ENCODE measurements at places on chromosomes 6 and 20.
A peak's percentile ranks its signal among the peaks of the same experiment; 100 is the strongest.

GRCh38 chr6:40520678-40521077, 66.5 kb downstream of the LRFN2 start:
- no peak for DNase-seq

- DNase-seq = no peak
Measured at GRCh38 chr20:48031122-48031521, 245.8 kb upstream of the SULF2 start.

GRCh38 chr6:150680510-150680909, 80.8 kb downstream of the PLEKHG1 start:
- no peak for DNase-seq

GRCh38 chr6:7939184-7939863, 28.7 kb upstream of the TXNDC5 start:
- no peak for DNase-seq

GRCh38 chr6:56802584-56802983, 152.3 kb upstream of the BEND6 start:
- no peak for DNase-seq

- DNase-seq = no peak
Measured at GRCh38 chr6:39213195-39213920, 15.9 kb downstream of the KCNK5 start.

DNA sequence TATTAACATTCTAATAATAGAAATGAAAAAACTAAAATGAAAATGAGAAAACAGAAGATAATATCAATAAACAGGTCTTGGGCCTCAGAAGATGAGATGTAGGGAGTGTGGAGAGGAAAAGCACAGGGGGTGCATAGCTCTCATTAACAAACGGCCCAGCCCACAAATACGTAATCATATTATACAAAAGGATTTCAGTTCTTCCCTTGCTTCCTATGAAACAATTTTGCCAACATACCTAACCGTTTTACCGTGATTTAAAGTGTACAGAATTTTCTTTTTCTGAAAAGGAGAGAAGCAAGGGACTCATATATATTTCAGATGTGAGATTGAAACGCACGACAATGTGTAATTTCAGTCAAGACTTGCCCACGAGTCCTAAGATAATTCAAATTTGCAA, 136.0 kb downstream of the HFE start:
- DNase-seq = no peak

DNA sequence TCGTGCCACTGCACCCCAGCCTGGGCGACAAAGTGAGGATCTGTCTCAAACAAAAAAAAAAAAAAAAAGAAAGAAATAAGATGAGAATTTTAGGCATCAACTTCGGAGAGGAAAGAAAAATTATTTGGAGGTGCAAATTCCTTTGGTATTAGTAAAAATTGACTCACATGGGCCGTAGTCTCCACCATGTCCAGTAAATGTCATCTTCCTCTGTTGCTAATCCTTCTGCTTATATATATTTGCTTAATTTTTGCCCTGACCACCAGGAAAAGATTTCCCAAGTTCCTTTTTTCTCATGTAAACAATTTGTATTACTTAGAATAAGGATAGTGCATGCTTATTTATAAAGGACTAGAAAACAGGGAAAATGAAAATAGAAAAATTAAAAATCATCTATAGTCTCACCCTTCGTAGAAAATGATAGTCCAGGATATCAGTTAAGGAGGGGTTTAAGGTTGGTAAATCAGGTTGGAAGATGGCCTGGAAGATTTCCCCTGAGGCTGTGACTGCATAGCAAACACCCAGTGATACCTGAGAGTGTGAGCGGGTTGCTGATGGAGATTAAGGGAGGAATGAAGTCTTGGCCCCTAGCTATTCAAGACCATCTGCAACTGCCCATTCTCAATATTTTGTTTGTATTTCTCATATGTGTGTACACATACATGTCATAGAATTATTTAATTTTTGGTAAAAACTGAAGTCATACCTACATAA, 240.8 kb downstream of the ZNF217 start:
- DNase-seq = no peak

DNA sequence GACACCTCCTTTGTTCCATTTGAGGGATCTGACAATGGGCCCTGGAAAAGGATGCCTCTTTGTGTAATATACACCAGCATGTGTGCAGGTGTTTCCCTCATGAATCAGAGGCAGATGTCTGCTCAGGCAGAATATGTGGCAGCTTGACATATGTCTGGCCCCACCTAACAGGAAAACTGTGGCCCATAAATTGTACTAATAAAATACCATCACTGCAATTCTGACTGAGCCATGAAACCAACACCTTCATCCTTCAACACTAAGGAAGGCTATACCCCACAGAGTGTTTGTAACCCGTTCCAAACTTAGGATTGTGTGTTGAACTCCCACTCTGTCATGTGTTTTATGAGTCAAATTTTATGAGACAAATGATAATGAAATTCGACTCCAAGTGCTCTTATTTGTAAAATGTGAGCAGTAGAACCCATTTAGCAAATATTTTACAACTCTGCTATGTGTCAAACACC, 22.7 kb downstream of the LAMA4 start:
- DNase-seq = no peak

GRCh38 chr20:19412254-19412653, 199.8 kb downstream of the SLC24A3 start:
- no peak for DNase-seq

GRCh38 chr6:1052262-1052661, 259.6 kb upstream of the FOXQ1 start:
- DNase-seq = no peak

- DNase-seq = no peak
Measured at GRCh38 chr6:166586424-166587156, at the start of gene RAMACL. Gene RAMACL (minus strand): TSS chr6:166586678. CDS start chr6:166586477, 201 bp downstream.

DNA sequence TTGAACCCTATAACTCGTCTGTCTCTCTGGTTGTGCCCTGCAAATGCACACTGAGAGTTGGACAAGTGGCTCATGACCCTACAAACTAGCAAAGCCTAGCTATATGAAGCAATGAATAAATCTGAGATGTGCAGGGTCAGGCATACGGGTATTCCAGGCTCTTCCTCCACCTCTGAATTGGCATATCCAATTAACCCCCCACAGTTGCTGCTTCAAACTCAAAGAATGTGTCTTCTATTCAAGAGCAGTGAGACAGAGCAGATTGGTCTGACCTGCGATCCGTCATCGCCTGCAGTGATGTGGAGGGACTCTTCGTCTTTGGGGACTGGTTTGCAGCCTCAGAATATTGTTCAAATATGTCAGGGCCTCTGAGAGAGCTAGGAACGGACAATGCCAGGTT, 59.8 kb downstream of the LAMP5 start:
- no peak for DNase-seq

GRCh38 chr20:60473211-60473610, 515.0 kb downstream of the CDH26 start:
- DNase-seq = no peak

- DNase-seq = no peak
Measured at GRCh38 chr20:23367770-23368169, 5.8 kb downstream of the GZF1 start.

GRCh38 chr20:63178889-63179686, 36.8 kb downstream of the YTHDF1 start:
- DNase-seq = peak; percentile 60

- no peak for DNase-seq
Measured at GRCh38 chr6:30071081-30071818, 4.3 kb downstream of the PPP1R11 start.

DNA sequence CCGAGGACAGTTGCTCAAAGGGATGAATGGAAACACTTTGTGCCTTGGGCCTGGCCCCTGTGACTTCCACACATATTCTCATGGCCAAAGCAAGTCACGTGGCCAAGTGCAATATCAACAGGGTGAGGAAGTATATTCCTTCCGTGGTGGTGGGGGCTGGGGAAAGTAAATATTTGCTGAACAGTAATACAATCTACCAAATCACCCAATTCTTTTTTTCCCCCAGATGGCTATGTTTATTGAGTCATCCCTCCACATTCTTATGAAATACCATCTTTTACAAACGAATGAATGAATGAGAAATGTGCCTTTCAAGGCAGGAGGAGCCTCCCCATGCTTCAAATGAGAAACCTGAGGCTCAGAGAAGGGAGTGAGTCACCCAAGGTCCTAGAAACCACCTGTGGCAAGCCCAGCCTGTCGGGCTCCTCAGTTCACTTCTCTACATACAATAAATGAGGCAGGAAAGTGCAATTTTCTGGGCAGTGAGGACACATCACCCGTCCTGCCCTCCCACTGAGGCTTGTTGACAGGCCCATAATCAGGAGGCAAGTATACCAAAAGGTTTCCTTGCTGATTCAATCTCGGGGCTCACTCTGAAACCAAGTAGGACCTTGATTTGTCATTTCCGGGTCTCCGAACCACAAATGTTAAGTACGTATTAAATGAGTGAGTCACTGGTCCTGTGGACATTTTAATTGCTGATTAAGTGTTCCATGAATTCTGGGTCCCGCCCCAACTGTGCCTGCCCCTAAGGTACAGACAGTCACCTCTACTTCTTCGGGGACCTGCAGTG, 25.3 kb upstream of the TOP1 start:
- DNase-seq = peak; percentile 38

- no peak for DNase-seq
Measured at GRCh38 chr20:61844621-61845020, 221.1 kb downstream of the TAF4 start.

DNA sequence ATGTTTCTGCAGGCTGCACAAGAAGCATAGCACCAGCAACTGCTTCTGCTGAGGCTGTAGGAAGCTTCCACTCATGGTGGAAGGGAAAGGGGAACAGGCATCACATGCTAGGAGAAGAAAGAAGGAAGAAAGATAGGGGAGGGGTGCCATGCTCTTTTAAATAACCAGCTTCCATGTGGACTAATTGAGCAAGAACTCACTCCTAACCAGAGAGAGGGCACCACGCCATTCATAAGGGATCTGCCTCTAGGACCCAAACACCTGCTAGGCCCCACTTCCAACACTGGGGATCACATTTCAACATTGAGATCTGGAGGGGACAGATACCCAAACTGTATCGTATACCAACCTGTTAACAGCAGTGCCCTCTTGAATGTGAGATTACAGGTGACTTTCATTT, 46.9 kb upstream of the ARMC2 start:
- DNase-seq = no peak

- no peak for DNase-seq
Measured at GRCh38 chr6:88365230-88365629, 199.1 kb upstream of the CNR1 start.

DNA sequence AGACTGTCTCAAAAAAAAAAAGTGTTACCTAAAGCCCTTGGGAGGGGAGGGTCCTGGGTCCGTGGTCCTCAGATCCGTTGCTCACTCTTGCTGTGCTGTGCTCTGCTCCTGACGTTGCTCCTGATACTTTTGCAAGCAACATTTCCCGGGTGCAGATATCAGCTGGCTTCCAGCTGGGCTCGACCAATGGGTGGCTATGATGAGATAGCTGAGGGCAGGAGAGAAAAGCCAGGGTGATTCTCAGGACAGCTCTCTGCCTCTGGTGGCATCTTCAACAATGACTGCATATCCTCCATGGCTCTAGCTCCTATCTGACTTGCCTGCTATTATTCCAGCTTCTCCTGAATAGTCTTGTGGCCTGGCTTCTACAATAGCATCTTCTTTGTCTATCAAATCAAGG, 134.5 kb downstream of the RPS12 start:
- no peak for DNase-seq

DNA sequence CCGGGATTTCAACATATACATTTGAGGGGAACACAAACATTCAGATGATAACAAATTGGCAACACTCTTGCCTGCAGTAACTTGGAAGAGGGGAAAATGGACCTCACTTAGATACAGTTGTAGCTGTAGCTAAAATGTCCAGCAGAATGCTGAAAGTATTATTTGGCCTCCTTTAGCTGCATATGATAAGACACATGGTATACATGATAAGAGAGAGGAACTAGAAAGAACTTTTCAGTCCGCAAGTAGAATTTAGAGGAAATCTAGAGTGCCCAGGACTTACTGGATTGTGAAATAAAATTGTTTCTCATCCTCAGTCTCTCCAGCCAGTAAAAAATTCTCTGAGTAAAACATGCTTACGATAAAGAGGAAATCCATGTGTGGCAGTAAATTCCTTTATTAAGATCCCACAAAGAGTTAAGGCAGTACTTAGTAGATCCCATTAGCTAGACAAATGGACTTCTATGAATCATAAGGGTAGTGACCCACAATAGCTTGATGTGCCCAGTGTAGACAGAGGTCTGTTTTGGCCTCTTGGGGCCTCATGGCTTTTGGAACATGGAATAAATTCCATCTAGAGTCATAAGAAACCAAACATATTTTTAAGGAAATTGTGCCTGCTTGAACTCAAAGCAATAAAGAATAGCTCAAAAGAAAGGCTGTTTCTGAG, 87.9 kb upstream of the RBM24 start:
- no peak for DNase-seq

GRCh38 chr6:107988570-107988969, 30.6 kb upstream of the SEC63 start:
- DNase-seq = no peak

DNA sequence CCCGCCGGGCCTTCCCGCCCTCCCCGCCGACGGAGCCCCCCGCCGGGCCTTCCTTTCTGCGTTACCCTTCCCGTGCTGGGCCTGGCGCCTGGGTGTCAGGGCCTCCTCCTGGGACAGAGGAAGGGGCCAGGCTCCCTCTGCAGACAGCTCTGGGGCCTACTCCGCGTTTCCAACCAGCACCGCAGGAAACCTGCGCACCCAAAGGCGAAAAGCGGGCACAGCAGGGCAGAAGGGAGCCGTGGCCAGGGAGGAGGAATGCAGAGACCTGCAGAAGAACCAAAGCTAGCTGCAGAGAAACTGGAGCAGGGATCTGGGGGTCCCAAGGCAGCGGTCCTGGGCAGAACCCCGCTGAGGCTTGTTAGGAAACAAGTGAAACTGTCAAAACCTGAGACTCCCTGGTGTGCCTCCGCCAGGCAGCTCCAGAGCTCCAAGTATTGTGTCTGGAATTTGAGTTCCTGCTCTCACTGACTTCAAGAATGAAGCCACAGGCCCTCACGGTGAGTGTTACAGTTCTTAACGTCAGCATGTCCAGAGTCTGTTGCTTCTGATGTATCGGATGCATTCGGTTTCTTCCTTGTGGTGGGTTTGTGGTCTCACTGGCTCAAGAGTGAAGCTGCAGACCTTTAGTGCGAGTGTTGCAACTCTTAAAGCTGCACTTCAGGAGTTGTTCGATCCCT, 33.3 kb downstream of the IRF4 start:
- no peak for DNase-seq

DNA sequence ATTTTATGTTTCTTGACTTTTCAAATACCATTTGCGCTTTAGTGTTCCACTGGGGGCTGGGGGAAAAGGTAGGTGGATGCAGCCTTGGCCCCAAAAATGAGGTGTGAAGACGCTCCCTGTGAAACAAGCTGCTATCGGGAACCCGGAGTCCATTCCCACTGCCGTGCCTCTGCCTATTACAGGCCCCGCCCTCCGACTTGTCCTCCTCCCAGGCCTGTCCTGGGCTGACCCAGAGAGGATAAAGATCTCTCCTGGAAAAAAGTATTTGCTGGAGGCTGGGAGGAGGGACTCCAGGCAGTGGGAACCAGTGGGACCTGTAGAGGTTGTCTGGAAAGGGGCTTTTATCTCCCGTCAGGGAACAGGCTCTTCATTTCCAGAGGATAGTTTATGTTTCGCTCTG, 215.0 kb downstream of the SLC24A3 start:
- DNase-seq = no peak

Data from stimulated activated CD8-positive, alpha-beta memory T cell treated with anti-CD3 and anti-CD28 coated beads, Interleukin-15, amount 100 ng/mL, for 1 hour (primary cell).